Natural killer cell (primary cell): ENCODE measurements at places on chromosomes 7 and 10. TPM values are rescaled to one million over a fixed set of nuclear protein-coding genes. Genes with fewer than 3 reads are reported as not detected.

GRCh38 chr10:92801978-92802872 is 46.1 kb upstream of the EXOC6 start:
- H3K27ac ChIP-seq = no peak overlapping the region
- H3K36me3 ChIP-seq = no peaks in the 10 kb centered on the region
- H3K4me3 ChIP-seq = no peak overlapping the region
- H3K27me3 ChIP-seq = no peaks in the 10 kb centered on the region
- no peaks in the 10 kb centered on the region for H3K4me1 ChIP-seq

- H3K27ac ChIP-seq = no peak overlapping the region
- H3K36me3 ChIP-seq = no peaks in the 10 kb centered on the region
- H3K4me1 ChIP-seq = no peaks in the 10 kb centered on the region
- H3K27me3 ChIP-seq = no peaks in the 10 kb centered on the region
- H3K4me3 ChIP-seq = no peak overlapping the region
Observed at GRCh38 chr10:119252051-119252465, 44.7 kb downstream of the GRK5 start.

Gene C10orf120
- total RNA-seq = not detected

DNA sequence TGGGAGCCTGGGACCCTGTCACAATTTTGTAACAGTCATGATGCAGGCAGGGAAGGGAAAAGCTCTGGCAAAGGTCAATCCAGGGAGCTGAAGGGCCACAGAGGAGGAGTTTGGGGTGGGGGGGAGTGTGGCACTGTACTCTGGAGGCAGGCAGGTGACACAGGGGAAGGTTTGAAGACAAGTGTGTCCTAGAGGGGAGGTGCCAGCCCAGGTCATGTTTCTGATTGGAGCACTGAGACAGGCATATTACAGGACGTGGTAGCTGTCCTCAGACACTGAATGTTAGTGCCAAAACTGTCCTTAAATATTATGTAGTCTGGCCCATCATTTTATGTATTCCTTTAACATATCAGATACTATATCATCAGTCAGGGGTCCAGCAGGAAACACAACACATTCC is 75.6 kb upstream of the LRRC4 start:
- H3K36me3 ChIP-seq = no peaks in the 10 kb centered on the region
- H3K4me1 ChIP-seq = peaks cover 63% of the 10 kb centered on the region
- no peak overlapping the region for H3K4me3 ChIP-seq
- no peaks in the 10 kb centered on the region for H3K27me3 ChIP-seq
